ENCODE measurements at places on chromosomes 2 and 18.

- no peak for DNase-seq
Measured at GRCh38 chr2:173357346-173357745, 2.7 kb downstream of the CDCA7 start.

GRCh38 chr2:31171142-31171541 lies 32.9 kb upstream of the GALNT14 start:
- DNase-seq = no peak

- DNase-seq = no peak
Measured at GRCh38 chr2:239049421-239050251, 201.8 kb downstream of the TWIST2 start.

DNA sequence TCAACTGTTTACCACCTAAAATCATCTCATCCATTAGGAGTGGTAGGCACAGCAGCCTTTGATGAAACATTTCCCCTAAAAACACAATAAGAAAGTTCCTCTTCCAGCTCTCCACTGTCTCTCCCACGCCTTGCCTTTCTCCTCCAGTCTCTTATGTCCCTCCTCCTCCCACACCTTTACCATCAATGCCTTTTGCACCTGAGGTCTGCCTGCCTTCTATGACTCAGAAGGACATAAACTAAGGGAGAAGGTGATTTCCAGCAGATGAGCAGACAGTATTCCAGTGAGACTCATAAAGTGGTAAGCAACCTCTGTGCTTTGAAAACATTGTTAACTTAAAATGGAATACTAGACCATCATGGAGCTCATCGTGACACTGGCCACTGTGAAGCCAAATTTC lies 34.2 kb upstream of the NDUFV2 start:
- DNase-seq = no peak

- no peak for DNase-seq
Measured at GRCh38 chr18:8503248-8503647, 106.0 kb upstream of the RAB12 start.

DNA sequence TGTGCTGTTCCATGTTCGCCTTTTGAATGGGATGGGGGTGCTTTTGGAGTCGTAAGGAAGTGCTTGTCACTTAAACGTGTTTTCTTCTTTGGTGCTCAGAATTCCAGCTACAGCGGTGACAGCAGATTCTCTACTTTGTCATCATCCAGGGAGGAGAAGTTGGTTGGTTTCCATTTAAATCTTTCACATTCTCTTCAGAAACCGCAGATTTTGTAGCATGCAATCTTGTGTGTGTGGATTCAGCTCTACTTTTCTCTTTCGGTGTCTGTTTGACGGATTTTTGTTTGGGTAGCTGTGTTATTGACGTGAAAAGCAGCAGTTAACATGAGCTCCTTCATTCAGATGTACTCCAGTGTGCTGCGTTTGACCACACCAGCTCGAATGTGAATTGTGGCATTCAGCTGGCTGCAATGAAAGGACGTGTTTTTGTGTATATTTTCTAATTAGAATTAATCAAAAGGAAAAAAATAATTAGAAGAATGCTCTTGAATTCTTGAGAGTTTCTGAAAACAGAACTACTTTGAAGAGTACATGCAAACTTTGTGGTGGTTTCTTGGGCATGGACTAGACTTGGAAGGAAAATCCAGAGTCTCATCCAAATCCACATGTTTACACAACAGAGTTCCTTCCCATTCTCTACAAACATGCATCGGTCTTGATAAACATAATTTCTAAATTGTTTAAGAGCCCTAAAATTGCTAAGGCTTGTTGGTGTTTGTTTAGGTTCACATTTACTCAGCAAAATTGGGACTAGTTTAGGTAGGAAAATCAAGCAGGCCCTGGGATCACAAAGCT lies 68.7 kb upstream of the RBM44 start:
- peak; percentile 72 for DNase-seq

Measured in AG08395 (cell line).